Cardiac muscle cell (in vitro differentiated cells and primary cell): ENCODE measurements at places on chromosomes 5 and 9. TPM values are rescaled to one million over a fixed set of nuclear protein-coding genes. Genes with fewer than 3 reads are reported as not detected.
A peak's percentile ranks its signal among the peaks of the same experiment; 100 is the strongest.

GRCh38 chr5:120516805-120517204 is 52.7 kb downstream of the PRR16 start:
- H3K4me3 ChIP-seq, result no peak overlapping the region
- no peaks in the 10 kb centered on the region for H3K27me3 ChIP-seq
- H3K27ac ChIP-seq, result no peak overlapping the region
- no peak for DNase-seq
- H3K4me1 ChIP-seq, result no peaks in the 10 kb centered on the region

GRCh38 chr5:156121234-156121633 is 205.7 kb upstream of the SGCD start:
- no peak overlapping the region for H3K4me3 ChIP-seq
- no peak for DNase-seq
- H3K27ac ChIP-seq, result no peak overlapping the region
- no peaks in the 10 kb centered on the region for H3K36me3 ChIP-seq

DNA sequence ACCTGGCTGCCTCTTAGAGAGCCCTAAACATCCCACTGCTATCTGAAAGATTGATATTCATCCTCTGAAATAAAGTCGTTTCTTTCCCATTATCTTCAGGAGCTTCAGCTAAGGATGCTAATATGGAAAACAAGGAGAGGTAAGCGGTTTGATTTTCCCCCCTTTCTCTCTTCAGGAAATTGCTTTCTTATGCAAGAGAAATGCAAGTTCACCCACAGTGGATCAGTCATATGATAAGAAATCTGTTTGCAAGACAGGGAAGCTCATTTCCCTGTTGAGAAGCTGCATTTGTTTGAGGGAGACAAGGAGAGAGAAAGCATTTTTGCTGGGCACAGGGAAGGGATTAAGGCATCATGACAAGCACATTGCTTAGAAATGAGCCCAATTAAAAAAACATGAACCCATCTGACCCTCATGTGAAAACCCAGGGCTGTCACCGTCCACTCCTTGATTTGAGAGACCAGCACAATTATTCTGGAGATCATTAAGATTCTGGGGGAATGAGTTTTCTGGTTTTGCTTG is 53.7 kb upstream of the BOD1 start:
- no peak overlapping the region for H3K4me3 ChIP-seq
- H3K36me3 ChIP-seq, result no peaks in the 10 kb centered on the region
- peak; percentile 66 for DNase-seq
- H3K27ac ChIP-seq, result no peak overlapping the region
- H3K4me1 ChIP-seq, result peaks cover 16% of the 10 kb centered on the region

DNA sequence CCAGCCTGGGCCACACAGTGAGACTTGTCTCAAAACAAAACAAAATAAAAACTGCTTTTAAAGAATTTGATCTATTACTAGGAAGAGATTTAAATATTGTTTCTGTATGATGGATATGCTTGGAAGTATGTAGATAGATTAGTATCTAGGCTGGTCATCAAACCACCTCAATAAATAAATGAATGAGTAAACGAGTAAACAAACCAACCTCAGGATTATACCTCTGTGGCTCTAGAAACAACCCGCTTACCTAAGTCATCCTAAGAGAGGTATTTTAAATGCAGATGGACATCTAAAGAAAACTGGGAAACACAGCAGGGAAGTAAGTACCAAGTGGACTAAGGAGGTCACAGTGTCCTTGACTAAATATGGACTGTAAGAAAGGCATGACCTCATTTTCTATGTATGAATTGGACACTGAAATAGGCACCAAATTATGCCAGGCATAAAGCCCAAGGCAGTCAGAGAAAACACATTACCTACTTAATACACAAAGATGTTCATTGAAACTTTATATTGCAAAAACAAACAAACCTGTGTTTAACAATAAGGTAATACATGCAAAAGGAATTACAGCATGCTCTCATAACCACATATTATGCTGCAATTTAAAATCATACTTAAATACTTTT is 7.3 kb downstream of the ANKH start:
- H3K27ac ChIP-seq, result no peak overlapping the region
- H3K4me3 ChIP-seq, result no peak overlapping the region
- no peaks in the 10 kb centered on the region for H3K36me3 ChIP-seq

DNA sequence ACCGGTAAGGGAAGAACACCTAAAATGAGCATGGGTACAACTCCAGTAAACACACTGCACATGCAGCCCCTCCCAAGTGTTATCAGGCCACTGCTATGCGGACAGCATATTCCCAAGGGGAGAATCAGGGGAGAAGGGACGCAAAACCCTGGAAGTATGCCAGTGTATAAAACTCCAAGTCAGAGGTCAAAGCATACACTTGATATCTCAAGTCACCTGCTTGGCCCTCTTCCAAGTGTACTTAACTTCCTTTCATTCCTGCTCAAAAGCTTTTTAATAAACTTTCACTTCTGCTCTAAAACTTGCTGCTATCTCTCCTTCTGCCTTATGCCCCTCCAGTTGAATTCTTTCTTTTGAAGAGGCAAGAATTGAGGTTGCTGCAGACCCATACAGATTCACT is 408.1 kb downstream of the HTR1A start:
- no peak overlapping the region for H3K4me3 ChIP-seq
- DNase-seq, result no peak
- H3K27ac ChIP-seq, result no peak overlapping the region
- no peaks in the 10 kb centered on the region for H3K36me3 ChIP-seq
- H3K27me3 ChIP-seq, result no peaks in the 10 kb centered on the region

DNA sequence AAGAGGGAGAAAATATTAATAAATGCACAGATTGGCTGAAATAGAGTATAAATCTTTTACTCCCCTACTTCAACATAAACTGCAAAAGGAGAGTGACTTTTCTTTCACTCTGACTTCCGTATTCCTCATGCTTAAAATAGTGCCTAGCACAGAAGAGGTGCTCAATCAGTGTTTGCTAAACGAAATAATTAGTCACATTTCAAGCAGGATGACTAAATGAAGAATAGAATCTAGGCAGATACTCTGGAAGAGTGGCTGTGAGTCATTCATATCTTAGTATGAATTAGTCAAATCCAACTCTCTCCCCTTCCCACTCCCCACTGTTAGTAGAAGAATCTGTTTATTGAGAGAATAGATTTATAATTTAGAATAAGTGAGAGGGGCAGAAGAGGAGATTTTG is 4.8 kb downstream of the CD274 start:
- H3K27ac ChIP-seq, result no peak overlapping the region
- no peak overlapping the region for H3K4me3 ChIP-seq
- no peaks in the 10 kb centered on the region for H3K4me1 ChIP-seq
- H3K27me3 ChIP-seq, result no peaks in the 10 kb centered on the region

DNA sequence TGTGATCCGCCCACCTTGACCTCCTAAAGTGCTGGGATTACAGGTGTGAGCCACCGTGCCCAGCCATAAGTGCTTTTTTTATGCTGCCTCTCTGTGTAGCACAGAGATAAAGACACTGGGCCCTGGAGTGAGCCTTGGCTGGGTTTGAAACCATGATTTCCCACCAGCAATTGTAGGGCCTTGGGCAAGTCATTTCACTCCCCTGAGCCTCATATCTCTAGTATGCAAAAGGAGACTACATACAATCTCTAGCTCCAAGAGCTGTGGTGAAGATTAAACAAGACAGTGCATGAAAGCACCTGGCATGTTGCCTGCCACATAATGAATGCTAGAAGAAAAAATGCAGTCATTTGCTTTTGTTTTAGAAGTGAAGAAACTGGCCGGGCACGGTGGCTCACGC is 3.9 kb downstream of the FABP6 start:
- no peak overlapping the region for H3K27ac ChIP-seq
- DNase-seq, result no peak
- H3K4me3 ChIP-seq, result no peak overlapping the region
- H3K4me1 ChIP-seq, result no peaks in the 10 kb centered on the region
- H3K27me3 ChIP-seq, result no peaks in the 10 kb centered on the region

- DNase-seq, result no peak
- H3K27me3 ChIP-seq, result peaks cover 17% of the 10 kb centered on the region
- H3K4me1 ChIP-seq, result peaks cover 30% of the 10 kb centered on the region
- no peak overlapping the region for H3K4me3 ChIP-seq
- no peak overlapping the region for H3K27ac ChIP-seq
Observed at GRCh38 chr5:139743001-139743771, 52.4 kb upstream of the PSD2 start.

- no peaks in the 10 kb centered on the region for H3K36me3 ChIP-seq
- no peak for DNase-seq
- no peaks in the 10 kb centered on the region for H3K4me1 ChIP-seq
Observed at GRCh38 chr5:63398346-63398745, 563.9 kb downstream of the HTR1A start.

GRCh38 chr5:82405161-82405560 is 127.0 kb upstream of the RPS23 start:
- no peaks in the 10 kb centered on the region for H3K36me3 ChIP-seq
- no peaks in the 10 kb centered on the region for H3K27me3 ChIP-seq
- no peak overlapping the region for H3K4me3 ChIP-seq
- no peak overlapping the region for H3K27ac ChIP-seq
- no peak for DNase-seq
- H3K4me1 ChIP-seq, result peaks cover 25% of the 10 kb centered on the region

DNA sequence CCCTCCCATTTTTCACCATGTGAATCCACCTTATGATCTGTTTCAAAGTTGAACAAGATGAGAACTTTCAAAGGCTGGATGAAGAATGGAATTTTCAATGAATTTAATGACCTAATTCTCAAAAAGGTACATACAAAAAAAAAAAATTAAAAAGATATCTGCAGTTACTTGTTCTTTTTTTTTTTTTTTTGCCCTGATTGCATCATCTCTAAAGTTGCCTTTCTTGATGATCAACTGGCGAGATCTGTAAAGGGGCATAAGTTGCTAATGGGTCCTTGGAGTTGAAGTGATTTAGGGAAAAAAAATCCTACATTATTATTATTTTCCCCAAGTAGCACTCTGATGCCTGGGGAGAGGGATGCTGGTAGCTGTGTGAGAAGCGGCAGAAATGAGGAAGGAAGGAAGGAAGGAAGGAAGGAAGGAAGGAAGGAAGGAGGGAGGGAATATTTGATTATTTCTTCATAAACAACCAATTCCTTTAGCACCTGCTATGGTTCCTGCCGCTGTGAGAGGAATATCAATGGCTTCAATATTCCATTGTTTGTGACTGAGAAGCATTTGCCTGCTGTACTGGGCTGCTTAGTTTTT is 48.8 kb upstream of the CD180 start:
- peaks cover 14% of the 10 kb centered on the region for H3K4me1 ChIP-seq
- no peaks in the 10 kb centered on the region for H3K27me3 ChIP-seq
- no peak overlapping the region for H3K27ac ChIP-seq
- H3K36me3 ChIP-seq, result no peaks in the 10 kb centered on the region

GRCh38 chr5:137598399-137598798 is 99.3 kb upstream of the SPOCK1 start:
- H3K36me3 ChIP-seq, result no peaks in the 10 kb centered on the region
- no peak overlapping the region for H3K27ac ChIP-seq
- no peak overlapping the region for H3K4me3 ChIP-seq
- DNase-seq, result no peak

GRCh38 chr9:35687972-35688557 is 1.7 kb downstream of the TPM2 start:
- no peaks in the 10 kb centered on the region for H3K27me3 ChIP-seq
- peak overlapping the region; percentile 67 for H3K4me3 ChIP-seq
- peaks cover 27% of the 10 kb centered on the region for H3K36me3 ChIP-seq
- H3K27ac ChIP-seq, result peak overlapping the region; percentile 95
- H3K4me1 ChIP-seq, result peaks cover 32% of the 10 kb centered on the region

DNA sequence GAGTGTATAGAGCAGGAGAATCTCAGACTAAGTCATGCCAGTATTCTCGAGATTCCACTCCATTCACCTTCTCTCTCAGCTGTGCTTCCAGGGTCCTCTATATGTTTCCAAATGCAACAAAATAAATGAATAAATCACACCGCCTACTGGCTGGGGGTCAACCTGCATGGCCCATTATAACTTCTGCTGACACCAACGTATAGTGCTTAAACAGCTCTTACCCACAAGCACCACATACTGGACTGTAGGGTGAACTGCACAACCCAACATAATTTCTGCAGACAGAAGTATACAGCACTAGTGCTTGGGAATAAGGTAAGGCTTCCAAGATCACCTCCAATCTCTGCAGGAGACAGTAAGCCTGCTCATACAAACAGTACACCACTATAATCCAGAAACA is 33.1 kb upstream of the HTR4 start:
- peaks cover 13% of the 10 kb centered on the region for H3K4me1 ChIP-seq
- no peaks in the 10 kb centered on the region for H3K36me3 ChIP-seq
- no peaks in the 10 kb centered on the region for H3K27me3 ChIP-seq
- DNase-seq, result peak; percentile 34
- H3K27ac ChIP-seq, result no peak overlapping the region

DNA sequence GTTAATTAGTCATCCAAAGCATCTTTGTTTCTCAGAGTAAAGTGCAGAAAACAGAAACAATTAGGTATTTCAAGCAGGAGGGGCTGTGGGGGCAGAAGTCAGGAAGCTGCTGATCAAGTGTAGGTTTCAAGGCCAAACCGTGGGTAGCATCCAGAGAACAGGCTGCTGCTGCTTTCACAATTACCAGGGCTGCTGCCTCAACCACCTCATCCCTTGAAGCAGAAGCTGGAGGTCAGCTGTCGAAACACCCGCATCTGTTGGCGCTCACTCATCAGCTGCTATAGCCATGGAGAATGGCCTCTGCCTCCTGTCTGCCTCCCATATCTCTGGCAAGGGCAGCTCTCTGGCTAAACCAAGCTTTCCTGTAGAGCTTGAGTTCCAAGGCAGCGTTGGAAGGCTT is 122.9 kb upstream of the OSMR start:
- no peak overlapping the region for H3K4me3 ChIP-seq
- DNase-seq, result peak; percentile 30
- H3K36me3 ChIP-seq, result no peaks in the 10 kb centered on the region
- H3K4me1 ChIP-seq, result peaks cover 9% of the 10 kb centered on the region
- H3K27ac ChIP-seq, result no peak overlapping the region

Gene RNF183
- 0.40 and 0.49 TPM in 2 replicates for polyA plus RNA-seq

Gene IFNA2
- not detected in 2 replicates for polyA plus RNA-seq

Gene WNT8A
- polyA plus RNA-seq, result not detected in 2 replicates

Gene ENTREP1
- 180 and 189 TPM in 2 replicates for polyA plus RNA-seq

Gene LCN10
- polyA plus RNA-seq, result 0.25 and 0.71 TPM in 2 replicates

Gene FGF10
- polyA plus RNA-seq, result 43.7 and 68.6 TPM in 2 replicates
